Osteoblast (primary cell): ENCODE measurements at places on chromosomes 3 and 15.
A peak's percentile ranks its signal among the peaks of the same experiment; 100 is the strongest.

GRCh38 chr3:9784965-9785364 lies 7.3 kb downstream of the TADA3 start:
- H3K4me3 ChIP-seq: no peak overlapping the region
- no peaks in the 10 kb centered on the region for H3K4me1 ChIP-seq
- no peak overlapping the region for H3K27ac ChIP-seq
- no peak for DNase-seq
- no peaks in the 10 kb centered on the region for H3K27me3 ChIP-seq

GRCh38 chr3:5057857-5058324 lies 64.2 kb upstream of the ARL8B start:
- H3K27me3 ChIP-seq: peaks cover 4% of the 10 kb centered on the region
- DNase-seq: peak; percentile 65
- peaks cover 26% of the 10 kb centered on the region for H3K4me1 ChIP-seq

- H3K36me3 ChIP-seq: no peaks in the 10 kb centered on the region
- no peaks in the 10 kb centered on the region for H3K4me1 ChIP-seq
- no peak for DNase-seq
- H3K27ac ChIP-seq: no peak overlapping the region
- no peaks in the 10 kb centered on the region for H3K27me3 ChIP-seq
Measured at GRCh38 chr15:29867241-29868000, 45.2 kb upstream of the TJP1 start.

- no peaks in the 10 kb centered on the region for H3K4me1 ChIP-seq
- no peak overlapping the region for H3K4me3 ChIP-seq
- H3K27me3 ChIP-seq: no peaks in the 10 kb centered on the region
- H3K36me3 ChIP-seq: no peaks in the 10 kb centered on the region
Measured at GRCh38 chr3:65751123-65751700, 287.5 kb downstream of the MAGI1 start.

GRCh38 chr3:8767667-8768363 lies 1.6 kb downstream of the OXTR start:
- peaks cover 3% of the 10 kb centered on the region for H3K36me3 ChIP-seq
- peak overlapping the region; percentile 79 for H3K4me3 ChIP-seq
- peaks cover 22% of the 10 kb centered on the region for H3K27me3 ChIP-seq
- peaks cover 24% of the 10 kb centered on the region for H3K4me1 ChIP-seq
- H3K27ac ChIP-seq: peak overlapping the region; percentile 28
- peak; percentile 86 for DNase-seq

- H3K36me3 ChIP-seq: no peaks in the 10 kb centered on the region
- peak overlapping the region; percentile 49 for H3K27ac ChIP-seq
- peak; percentile 87 for DNase-seq
- peaks cover 28% of the 10 kb centered on the region for H3K4me1 ChIP-seq
- H3K27me3 ChIP-seq: no peaks in the 10 kb centered on the region
Measured at GRCh38 chr3:63724987-63725386, 72.5 kb downstream of the SNTN start.
